Osteoblast (primary cell): ENCODE measurements at places on chromosomes 16 and 17. TPM values are rescaled to one million over a fixed set of nuclear protein-coding genes. Genes with fewer than 3 reads are reported as not detected.

DNA sequence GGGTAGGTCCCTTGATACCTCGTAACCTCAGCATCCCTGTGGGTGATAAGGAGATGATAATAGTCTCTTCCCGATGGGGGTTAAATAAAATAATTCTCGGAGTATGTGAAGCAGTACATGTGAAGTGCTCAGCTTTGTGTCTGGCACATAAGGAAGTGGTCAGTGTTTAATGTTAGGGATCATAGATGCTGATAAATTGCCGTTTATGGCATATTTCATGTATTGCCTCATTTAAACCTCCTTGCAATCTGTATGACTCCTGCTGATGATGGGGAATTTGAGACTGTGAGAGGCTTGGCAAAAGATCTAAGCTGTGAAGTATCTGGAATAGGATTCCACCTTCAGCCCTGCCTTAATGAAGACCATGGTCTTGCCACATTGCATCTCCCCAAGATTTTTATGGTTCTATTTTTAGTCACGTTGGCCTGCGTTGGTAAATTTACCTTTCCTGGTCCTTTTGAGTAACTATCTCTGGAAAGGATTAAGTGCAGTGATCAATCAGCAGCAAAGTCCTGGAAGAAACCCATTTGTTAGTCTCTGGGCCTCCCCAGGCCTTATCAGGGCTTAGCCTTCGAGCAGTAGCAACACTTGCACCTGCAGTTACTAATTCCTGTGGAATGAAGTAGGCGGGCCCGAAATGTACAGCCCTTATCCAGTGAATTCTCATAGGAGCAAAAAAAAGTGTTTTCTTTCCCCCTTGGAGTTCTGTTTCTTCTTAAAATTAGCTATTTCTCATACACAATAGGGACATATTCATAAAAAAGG, 144.9 kb downstream of the WWOX start:
- no peak for DNase-seq
- no peaks in the 10 kb centered on the region for H3K27me3 ChIP-seq
- H3K36me3 ChIP-seq, result no peaks in the 10 kb centered on the region
- no peaks in the 10 kb centered on the region for H3K4me1 ChIP-seq

- H3K27ac ChIP-seq, result no peak overlapping the region
- DNase-seq, result no peak
- H3K4me3 ChIP-seq, result peak overlapping the region; percentile 62
- H3K27me3 ChIP-seq, result peaks cover 5% of the 10 kb centered on the region
These were observed 5.1 kb upstream of the HSBP1 start for GRCh38 chr16:83802554-83803205.

DNA sequence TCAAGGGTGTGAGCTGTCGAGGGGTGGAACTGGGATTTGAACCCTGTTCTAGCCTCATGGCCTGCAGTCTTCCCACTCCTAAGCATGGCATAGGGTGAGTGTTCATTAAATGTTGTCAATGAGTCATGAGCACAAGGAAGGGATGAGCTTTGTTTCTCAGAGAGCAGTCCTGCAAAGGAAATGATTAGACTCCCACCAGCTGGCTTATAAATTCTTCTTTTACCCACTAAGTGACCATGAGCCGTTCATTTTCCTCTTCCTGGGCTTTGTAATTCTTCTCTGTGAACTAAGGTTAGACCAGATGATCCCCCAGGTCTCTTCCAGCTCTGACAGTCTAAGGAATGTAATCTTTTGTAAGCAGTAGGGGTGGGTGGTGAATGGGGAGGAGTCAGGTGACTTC, 47.9 kb upstream of the HNF1B start:
- DNase-seq, result peak; percentile 81
- H3K36me3 ChIP-seq, result no peaks in the 10 kb centered on the region
- no peak overlapping the region for H3K27ac ChIP-seq

DNA sequence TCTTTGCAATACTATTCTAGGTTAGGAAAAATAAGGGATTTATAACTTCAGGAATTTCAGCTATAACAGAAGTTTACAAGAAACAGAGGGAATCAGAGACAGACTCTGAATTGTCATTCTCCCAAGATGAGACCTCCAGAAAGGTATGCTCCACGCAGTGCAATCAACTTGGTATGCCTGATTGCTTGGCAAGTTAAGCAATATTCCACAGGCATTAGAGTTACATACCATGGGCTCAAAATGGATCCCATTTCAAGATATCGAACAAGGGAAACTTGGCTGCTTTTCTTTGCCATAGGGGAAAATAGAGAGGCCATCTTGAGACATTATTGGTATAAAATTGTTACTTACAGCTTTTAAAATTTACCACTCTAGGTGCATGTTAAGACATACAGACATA, 615.6 kb upstream of the SOX9 start:
- no peak overlapping the region for H3K27ac ChIP-seq
- no peaks in the 10 kb centered on the region for H3K36me3 ChIP-seq
- no peak for DNase-seq
- H3K27me3 ChIP-seq, result no peaks in the 10 kb centered on the region
- no peak overlapping the region for H3K4me3 ChIP-seq

GRCh38 chr17:14738652-14738988, 437.7 kb downstream of the HS3ST3B1 start:
- H3K27ac ChIP-seq, result peak overlapping the region; percentile 83
- H3K36me3 ChIP-seq, result no peaks in the 10 kb centered on the region
- no peaks in the 10 kb centered on the region for H3K27me3 ChIP-seq

The CTRB2 gene
- total RNA-seq, result not detected in 2 replicates

The ZFHX3 gene
- total RNA-seq, result 14.1 and 14.5 TPM in 2 replicates

DNA sequence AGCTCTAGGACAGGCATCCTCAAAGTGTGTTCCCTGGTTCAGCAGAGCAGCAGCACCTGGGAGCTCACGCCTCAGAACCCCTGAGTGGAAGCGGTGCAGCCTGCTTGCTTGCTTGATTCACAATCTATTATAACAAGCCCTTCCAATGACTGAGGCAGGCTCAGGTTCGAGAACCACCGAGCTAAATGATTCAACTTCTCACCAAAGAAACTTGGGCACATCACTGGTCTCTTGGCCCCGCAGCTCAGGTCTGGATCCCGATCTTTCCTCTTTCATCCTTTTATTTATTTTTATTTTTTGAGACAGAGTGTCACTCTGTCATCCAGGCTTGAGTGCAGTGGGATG, 24.5 kb downstream of the CLUH start:
- no peak for DNase-seq
- peaks cover 17% of the 10 kb centered on the region for H3K4me1 ChIP-seq
- no peak overlapping the region for H3K4me3 ChIP-seq

The SLC35G6 gene
- total RNA-seq, result not detected in 2 replicates

The CACNG5 gene
- total RNA-seq, result not detected in 2 replicates

DNA sequence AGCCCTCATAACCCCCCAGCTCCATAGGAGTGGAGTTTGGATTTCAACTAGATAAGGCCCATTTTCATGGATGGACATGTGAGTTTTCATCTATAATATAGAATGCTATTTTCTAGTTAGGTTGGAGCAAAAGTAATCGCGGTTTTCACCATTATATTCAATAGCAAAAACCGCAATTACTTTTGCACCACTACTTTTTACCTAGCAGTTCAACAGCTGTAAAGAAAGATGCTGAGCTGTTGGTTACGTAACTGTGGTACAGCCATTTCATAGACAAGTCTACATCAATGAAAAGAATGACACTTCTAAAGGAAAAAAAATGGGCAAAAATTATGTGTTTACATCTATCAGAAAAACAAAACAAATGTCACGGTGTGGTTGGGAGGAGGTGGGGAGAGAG, 507.7 kb downstream of the MAF start:
- DNase-seq, result no peak
- H3K27me3 ChIP-seq, result no peaks in the 10 kb centered on the region
- no peak overlapping the region for H3K4me3 ChIP-seq
- no peak overlapping the region for H3K27ac ChIP-seq
- no peaks in the 10 kb centered on the region for H3K4me1 ChIP-seq

DNA sequence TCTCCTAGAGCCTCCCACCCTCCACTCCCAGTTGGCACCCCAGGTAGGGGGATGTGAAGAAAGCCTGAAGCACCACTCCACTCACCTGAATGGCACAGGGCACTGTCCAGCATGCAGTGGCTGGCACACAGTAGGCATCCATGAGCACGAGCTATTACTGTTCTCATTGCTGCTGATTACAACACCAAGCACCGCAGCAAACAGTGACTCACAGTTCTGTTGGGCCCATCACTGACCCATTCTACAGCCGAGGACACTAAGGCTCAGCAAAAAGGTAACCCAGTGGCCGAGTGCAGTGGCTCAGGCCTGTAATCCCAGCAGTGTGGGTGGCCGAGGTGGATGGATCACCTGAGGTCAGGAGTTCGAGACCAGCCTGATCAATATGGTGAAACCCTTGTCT, 2.7 kb downstream of the ZSCAN10 start:
- DNase-seq, result no peak
- peaks cover 6% of the 10 kb centered on the region for H3K4me1 ChIP-seq
- no peaks in the 10 kb centered on the region for H3K36me3 ChIP-seq

The CCL5 gene
- total RNA-seq, result under 0.01 and 0.36 TPM in 2 replicates

- no peaks in the 10 kb centered on the region for H3K36me3 ChIP-seq
- no peak overlapping the region for H3K27ac ChIP-seq
- H3K27me3 ChIP-seq, result no peaks in the 10 kb centered on the region
- H3K4me3 ChIP-seq, result no peak overlapping the region
- DNase-seq, result no peak
These were observed 128.3 kb downstream of the ZNF423 start for GRCh38 chr16:49727611-49728010.

- DNase-seq, result no peak
- H3K4me1 ChIP-seq, result peaks cover 22% of the 10 kb centered on the region
- no peaks in the 10 kb centered on the region for H3K36me3 ChIP-seq
- no peak overlapping the region for H3K27ac ChIP-seq
These were observed 39.9 kb downstream of the USP32 start for GRCh38 chr17:60352071-60352470.

DNA sequence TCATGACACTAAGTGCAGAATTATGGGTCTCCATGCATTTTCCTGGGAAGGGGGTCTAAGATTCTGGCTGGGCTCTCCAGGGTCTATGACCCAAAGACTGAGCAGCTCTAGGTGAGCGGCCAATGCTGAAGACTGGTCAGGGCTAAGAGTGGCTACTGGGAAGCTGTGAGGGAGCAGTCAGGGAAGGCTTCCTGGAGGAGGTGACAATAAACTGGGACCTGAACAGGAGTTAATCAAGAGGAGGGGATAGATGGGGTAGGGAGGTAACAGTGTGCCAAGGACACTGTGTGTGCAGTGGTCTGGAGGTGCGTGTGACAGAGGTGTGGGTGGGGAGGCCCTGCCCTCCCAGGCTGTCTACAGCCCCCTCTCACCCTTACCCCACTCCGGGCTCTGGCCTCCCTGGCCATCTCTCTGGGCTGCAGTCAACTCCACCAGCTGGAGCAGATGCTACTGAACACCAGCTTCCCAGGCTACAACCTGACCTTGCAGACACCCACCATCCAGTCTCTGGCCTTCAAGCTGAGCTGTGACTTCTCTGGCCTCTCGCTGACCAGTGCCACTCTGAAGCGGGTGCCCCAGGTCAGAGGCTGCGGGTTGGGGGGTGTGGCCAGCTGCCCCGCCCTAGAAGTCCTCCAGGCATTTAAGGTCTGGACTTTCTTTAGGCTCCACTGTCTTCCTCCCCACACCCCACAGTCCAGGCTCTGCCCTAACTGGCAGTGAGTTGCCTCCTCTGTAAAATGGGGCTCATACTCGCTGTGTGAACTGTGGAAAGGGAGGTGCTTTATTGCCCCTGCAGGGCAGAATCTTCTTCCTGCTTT, 20.4 kb downstream of the ADGRG5 start:
- no peak overlapping the region for H3K27ac ChIP-seq
- H3K27me3 ChIP-seq, result peaks cover 20% of the 10 kb centered on the region
- H3K4me3 ChIP-seq, result no peak overlapping the region
- no peak for DNase-seq
- H3K4me1 ChIP-seq, result no peaks in the 10 kb centered on the region

GRCh38 chr16:77430360-77430759, 4.5 kb downstream of the ADAMTS18 start:
- H3K27me3 ChIP-seq, result peaks cover 48% of the 10 kb centered on the region
- DNase-seq, result no peak
- H3K4me1 ChIP-seq, result no peaks in the 10 kb centered on the region
- no peak overlapping the region for H3K27ac ChIP-seq

- no peak for DNase-seq
- peaks cover 17% of the 10 kb centered on the region for H3K36me3 ChIP-seq
- H3K4me1 ChIP-seq, result peaks cover 11% of the 10 kb centered on the region
- H3K27ac ChIP-seq, result no peak overlapping the region
- H3K4me3 ChIP-seq, result no peak overlapping the region
- no peaks in the 10 kb centered on the region for H3K27me3 ChIP-seq
These were observed 52.3 kb upstream of the ADCY7 start for GRCh38 chr16:50213939-50214519.

The KRT9 gene
- total RNA-seq, result not detected in 2 replicates
